Activated CD4-positive, alpha-beta memory T cell treated with anti-CD3 and anti-CD28 coated beads for 36 hours (primary cell): ENCODE measurements at places on chromosomes 7 and 10.

GRCh38 chr7:108088729-108089128 lies 41.4 kb downstream of the LAMB4 start:
- DNase-seq, result no peak

GRCh38 chr7:127635659-127636285 lies 16.2 kb upstream of the SND1 start:
- DNase-seq, result no peak

DNA sequence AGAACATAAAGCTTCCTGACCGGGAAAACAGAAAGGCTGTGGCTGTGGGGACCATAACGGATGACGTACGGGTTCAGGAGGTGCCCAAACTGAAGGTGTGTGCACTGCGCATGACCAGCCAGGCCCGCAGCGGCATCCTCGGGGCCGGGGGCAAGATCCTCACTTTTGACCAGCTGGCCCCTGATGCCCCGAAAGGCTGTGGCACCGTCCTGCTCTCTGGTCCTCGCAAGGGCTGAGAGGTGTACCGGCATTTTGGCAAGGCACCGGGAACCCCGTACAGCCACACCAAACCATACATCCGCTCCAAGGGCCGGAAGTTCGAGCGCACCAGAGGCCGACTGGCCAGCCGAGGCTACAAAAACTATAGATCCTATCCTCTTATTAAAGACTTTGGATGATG lies 179.3 kb downstream of the PTN start:
- DNase-seq, result no peak

- DNase-seq, result peak; percentile 49
Observed at GRCh38 chr7:44631458-44632115, 25.2 kb downstream of the OGDH start.

GRCh38 chr7:48280100-48280499 lies 108.8 kb downstream of the ABCA13 start:
- DNase-seq, result no peak

GRCh38 chr7:148773334-148773733 lies 74.6 kb downstream of the CUL1 start:
- peak; percentile 57 for DNase-seq

GRCh38 chr7:36621396-36621795 lies 102.9 kb downstream of the AOAH start:
- no peak for DNase-seq

DNA sequence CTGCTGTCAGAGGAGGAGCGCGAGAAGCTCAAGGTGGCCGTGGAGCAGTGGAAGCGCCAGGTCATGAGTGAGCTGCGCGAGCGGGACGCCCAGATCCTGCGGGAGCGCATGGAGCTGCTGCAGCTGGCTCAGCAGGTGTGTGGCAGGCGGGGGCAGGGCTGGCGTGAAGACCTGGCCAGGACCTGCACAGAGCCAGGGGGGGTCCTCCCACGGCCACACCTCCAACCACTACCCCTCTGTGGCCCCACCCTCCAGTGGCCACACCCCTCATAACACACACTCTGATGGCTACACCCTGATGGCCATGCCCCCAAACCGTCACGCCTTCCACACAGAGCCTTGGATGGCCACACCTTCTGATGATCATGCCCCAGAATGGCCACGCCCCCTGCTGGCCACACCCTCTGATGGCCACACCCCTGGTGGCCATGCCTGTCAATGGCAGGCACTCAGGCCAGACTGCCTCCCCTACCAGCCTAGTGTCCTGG lies 23.4 kb upstream of the DPYSL4 start:
- DNase-seq, result peak; percentile 80

- DNase-seq, result no peak
Observed at GRCh38 chr10:83492004-83492403, 647.3 kb upstream of the GHITM start.

DNA sequence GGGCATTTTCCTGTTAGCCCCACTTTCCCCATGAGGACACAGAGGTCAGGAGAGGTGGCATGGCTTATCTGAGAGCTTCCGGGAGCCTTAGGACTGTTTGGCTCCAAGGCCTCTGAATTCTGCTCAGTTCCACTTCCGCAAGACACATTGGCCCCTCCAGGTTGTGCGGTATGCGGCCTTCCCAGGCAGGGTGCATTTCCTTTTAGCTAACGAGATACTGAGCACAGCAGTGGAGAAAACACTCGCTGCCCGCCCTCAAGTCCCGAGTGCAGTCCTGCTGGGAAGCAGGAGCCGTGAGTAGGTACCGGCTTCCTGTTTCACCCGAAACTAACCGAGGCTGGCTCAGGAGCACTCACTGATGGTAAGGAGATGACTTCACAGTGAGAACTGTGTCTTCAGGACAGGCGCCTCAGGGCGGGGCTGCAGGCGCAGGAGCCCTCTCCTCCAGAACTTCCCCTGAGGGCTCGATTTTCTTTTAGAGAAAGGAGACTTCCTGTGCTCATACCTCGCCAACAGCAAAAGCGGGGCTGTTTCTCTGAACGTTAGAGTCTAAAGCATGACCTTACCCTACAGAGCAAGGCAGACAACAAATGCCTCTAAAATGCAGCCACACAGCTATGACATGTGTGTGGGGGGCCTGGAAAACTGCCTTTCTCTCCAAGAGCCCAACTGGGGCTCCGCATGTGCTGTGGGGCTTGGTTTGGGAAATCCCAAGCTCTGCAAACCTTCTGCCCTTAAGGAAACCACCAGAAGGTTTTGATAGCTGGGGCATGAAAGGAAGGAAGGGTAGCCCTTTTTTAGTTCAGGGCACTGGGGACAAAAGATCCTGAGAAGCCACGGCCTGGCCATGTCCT lies 25.9 kb downstream of the RGS10 start:
- peak; percentile 87 for DNase-seq

GRCh38 chr7:68247571-68247970 lies 1250.9 kb downstream of the TYW1 start:
- DNase-seq, result no peak

DNA sequence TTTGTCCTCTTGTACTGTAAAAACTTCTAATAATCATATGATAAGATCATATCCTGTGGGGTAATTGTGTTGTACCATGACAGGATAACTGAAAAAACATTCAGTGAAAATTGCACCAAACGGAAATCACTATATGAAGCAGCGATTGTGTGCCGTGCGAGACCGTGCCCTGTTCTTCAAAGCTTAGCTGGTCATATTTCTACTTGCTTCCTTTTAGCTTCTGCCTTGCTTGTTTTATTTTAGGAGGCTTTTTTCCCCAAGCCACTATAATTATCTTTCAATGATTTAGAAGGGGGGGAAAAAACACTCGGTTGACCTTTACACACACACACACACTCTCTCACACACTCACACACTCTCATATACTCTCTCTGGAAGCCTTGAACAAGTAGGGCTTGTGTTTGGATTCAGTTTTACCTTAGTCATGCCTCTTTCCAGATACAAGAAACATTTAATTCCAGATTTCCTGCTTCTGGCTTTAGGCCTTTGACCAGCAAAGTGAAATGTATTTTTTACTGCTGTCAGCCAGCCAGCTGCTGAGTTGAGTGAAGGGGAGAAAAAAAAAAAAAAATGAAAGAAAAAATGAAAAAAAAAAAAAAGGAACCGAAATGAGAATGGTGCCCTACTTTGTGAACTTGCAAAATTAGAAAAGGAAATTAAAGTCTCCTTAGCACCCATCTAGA lies 181.4 kb downstream of the ARID5B start:
- peak; percentile 75 for DNase-seq

DNA sequence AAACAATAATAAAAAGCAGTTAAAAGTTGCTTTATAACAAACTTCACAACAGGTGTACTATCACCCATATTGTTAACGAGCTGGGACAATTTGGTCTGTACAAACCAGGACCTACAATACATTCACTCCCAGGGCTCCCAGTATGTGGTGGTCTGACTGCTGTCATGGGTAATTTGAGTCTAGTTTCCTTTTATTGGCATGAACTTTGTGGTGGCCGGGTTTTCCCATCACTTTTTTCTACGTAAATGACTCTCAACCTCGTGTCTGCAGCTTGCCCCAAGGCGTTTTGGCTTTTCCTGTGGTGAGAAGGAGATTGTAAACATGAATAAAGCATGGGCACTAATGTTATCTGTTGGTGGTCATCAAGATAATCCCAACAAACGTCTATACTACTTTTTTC lies 118.7 kb upstream of the CDK6 start:
- DNase-seq, result peak; percentile 60

DNA sequence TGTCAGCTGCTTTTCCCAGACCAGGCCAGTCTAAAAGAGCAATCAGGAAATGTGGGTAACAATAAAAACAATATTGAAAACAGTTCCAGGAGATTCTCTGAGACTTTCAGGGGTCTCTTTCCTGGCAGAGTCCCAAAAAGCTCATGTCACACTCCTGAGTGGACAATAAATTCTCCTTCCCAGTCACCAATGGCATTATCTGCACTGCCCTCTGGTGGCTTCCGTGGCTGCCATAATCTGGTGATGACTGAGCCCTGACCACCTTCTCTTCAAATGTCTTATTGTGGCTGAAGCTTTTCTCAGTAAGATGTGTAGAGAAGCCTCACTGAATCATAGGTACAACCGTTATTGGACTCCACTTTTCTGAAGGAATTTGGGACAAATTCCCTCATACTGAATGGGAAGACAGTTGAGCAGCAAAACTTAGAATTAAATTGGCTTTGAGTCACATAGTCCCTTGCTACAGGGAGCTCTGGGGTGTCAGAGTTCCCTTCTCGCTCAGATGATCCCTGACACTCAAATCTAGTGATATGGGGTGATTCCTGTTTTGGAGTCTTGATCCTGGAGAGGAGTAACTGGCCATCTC lies 24.4 kb upstream of the ASAH2 start:
- DNase-seq, result peak; percentile 57

GRCh38 chr10:4725917-4726606 lies 99.9 kb upstream of the AKR1E2 start:
- no peak for DNase-seq

GRCh38 chr10:101301111-101301731 lies 52.7 kb upstream of the BTRC start:
- DNase-seq, result peak; percentile 71

DNA sequence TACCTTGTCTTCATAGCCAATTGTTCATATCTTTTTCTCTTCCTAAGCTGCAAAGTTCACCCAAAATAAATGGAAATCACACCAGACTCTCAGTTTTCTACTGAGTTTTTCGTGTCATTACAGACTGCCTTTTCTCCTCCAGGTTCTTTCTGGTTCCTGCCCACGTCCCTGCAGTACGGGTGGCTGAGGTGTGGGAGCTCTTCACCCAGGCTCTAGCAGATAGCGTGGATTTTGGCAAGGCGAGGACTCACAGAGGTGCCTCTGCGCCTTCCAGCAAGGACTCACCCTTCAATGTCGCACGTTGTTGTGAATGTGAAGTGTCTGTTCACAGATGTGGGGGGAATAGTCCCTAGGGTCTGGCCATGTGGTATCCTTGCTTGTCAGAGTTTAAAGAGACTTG lies 71.6 kb downstream of the ABCA13 start:
- no peak for DNase-seq

GRCh38 chr10:51867956-51868355 lies 168.6 kb upstream of the CSTF2T start:
- no peak for DNase-seq

GRCh38 chr10:82160307-82160706 lies 285.3 kb downstream of the NRG3 start:
- no peak for DNase-seq

DNA sequence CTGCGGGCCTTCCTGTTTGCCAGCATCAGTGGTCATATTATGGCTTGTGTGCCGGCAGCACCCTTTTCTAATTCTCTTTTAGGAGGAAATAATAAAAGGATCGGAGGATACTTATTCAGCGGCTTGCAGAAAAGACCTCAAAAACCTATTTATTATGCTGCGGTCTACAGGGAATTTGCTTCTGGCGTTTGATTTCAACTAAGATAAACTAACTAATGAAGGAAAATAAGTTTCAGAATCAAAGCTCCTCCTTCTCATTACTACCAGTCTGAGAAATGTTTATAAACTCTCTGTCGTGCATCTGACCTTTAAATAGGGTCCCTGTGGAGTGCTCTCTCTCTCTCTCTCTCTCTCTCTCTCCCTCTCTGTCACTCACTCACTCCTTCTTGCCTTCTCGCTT lies 335.0 kb upstream of the GLI3 start:
- no peak for DNase-seq

- no peak for DNase-seq
Observed at GRCh38 chr10:128633864-128634540, 507.8 kb upstream of the MKI67 start.

DNA sequence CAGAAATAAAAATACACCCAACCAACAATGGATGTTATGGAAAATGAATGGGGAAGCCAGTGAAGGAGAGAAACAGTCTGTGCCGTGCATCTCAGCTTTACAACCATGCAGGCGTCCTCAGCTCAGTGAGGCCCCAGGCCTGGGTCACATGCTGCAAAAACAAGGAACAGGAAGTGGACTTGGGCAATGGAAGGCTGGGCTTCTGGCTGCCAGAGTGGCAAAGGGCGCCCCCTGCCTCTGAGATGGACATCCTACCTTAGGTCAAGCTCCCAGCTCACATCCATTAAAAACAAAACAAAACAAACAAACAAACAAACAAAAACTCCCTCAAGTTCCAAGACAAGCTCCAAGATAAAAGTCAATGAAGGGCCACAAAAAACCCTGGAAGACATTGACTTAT lies 54.7 kb upstream of the AFAP1L2 start:
- peak; percentile 57 for DNase-seq

GRCh38 chr10:91579329-91579985 lies 53.4 kb downstream of the PPP1R3C start:
- DNase-seq, result no peak

GRCh38 chr10:37289833-37290464 lies 164.6 kb downstream of the ANKRD30A start:
- no peak for DNase-seq

- DNase-seq, result no peak
Observed at GRCh38 chr7:40874756-40875155, 740.0 kb downstream of the SUGCT start.

DNA sequence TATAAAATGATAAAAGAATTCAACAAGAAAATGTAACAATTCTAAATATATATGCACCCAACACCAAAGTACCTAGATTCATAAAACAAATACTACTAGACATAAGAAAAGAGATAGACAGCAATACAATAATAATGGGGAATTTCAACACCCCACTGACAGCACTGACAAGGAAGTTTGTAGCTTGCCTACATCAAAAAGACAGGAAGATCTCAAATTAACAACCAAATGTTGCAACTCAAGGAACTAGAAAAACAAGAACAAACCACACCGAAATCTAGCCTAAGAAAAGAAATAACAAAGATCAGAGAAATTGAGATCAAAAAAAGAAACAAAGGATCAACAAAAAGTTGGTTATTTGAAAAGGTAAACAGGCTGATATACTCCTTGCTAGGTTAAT lies 36.5 kb upstream of the TNKS2 start:
- DNase-seq, result no peak

- no peak for DNase-seq
Observed at GRCh38 chr10:44818701-44819127, 92.4 kb upstream of the TMEM72 start.
